ENCODE measurements at places on chromosomes 6 and 20.

- no peak for DNase-seq
These were observed 2.2 kb upstream of the OLIG3 start for GRCh38 chr6:137496368-137496767.

DNA sequence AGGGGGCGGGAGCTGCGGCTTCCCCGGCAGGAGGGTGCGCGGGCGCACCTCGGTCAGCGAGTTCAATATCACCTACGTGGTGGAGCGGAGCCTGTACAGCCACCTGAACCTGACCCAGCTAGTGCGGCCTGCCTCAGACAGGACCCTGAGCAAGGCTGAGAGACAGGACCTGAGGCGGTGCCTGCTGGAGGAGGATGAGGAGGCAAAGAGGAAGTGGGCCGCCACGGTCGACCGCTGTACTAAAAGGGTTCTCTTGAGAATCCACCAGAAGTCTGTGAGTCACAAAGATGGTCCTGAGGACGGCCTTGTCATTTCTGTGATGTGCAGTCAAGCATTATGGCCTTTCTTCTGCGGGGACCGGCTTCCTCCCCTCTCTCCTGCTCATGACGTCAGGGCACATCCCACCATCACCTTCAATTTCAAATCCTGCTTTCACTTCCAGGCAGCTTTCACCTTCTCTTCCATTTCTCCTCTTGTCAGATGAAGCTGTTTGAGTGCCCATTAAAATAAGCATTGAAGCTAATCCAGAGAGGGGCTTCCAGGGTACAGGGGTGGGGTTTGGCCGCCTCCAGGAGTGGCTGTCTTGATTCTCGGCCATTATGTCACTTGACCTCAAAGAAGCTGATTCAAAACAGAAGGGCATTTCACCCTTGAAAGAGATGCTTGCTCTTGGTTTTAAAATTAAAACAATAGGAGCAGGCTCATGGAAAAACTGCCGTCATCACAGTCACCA, 177.6 kb downstream of the SASH1 start:
- no peak for DNase-seq

DNA sequence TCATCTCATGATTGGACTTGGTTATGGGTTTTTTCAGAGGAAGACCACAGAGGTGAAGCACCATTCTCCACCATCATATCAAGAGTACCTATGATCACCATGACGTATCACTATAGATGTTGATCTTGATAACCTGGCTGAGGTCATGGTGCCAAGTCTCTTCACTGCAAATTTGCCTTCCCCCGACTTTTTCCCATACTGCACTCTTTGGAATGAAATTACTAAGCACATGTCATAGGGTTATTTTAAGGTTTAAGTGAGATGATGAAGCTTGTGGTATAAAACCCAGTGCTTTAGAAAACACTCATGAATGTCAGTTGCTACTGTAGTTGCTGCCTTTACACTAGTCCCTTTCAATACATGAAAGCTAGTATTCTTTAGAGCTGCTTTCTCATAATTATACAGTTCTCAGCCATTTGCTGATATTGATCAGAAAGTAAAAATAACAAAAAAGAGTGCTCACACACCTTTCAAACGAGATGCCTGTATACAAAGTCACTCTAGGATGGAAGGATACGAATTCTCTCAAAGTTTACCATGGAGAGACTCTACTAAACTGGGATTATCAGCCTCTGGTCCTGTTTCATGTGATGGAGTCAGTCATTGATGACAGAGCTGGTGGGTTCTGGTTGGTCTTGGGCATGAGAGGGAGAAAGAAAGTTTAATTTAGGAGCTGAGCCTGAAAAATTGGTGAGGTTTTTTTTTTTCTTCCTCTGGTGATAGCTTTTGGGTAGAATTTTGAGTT, 228.1 kb downstream of the PRL start:
- no peak for DNase-seq

DNA sequence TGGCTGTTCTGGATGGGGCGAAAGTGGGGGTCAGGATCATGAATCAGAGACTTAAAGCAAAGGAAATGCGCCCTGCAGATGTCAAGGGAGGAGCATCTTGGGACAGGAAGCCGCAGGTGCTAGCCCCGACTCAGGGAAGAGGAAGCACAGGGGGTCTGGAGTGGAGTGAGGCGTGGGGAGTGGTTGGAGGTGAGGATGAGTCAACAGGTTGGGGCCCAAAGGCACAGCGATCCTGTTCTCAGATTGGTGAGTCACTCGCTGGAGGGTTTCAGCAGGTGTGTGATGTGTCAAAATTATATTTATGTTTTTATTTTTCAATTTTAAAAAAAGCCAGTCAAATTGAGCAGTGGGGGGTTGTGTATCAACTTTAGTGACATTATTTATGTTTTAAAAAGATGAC, 19.0 kb downstream of the PACSIN1 start:
- no peak for DNase-seq

DNA sequence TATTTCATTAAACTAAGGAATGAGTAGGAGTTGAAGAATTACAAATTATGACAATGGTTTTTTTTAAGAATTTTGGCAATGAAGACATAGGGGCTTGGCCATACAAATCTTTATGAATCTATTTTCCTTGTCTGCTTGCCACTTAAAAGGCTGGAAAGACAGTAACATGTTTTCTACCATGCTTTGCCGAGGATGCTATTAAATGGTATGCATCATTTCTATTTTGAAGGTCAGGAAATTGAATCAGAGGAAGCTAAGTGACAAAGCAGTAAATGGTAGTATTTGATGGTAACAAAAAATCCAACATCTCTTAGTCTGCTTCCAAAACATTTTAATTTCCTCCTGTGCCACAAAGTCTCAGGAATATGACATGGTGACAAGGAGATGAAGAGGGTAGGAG, 287.2 kb downstream of the RFPL4B start:
- DNase-seq, result no peak
